ENCODE measurements at places on chromosomes 7 and 10.

DNA sequence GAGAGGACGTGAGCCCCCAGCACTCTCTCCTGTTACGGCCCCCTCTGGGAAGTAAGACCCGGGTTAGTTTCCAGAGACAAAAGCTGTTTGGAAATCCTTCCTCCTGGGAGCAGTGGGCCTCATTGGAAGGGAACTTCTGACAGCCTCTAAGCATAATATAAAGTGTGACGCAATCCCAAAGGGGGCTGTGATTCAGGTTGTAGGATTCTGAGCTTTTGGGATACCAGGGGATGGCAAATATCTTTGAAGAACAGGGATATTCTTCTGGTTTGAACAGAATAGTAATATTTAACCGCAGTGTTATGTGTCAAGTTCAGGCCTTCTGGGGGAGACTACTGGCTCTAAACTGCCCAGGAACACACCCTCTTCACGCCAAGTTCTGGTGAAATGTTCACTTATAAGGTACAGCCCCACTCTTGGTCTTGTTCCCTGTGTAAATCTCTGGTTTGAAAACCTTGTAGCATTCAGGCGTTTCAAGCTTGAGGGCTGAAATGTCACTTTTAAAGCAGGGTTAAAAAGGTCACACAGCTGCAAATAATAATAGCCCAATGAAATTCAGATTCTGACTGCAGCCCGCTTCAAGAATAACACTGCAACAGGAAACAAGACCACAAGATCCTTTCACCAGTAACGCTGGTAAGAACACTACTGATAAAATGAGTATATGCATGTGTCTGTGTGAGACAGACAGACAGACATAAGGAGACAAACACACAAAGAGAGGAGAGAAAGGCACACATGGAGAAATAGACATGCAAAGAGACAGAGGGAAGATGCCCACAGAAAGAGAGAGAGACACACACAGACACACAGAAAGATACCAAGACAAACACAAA lies 69.0 kb downstream of the CREB5 start:
- peaks cover 6% of the 10 kb centered on the region for H3K4me1 ChIP-seq
- DNase-seq: no peak
- H3K27ac ChIP-seq: no peak overlapping the region
- no peak overlapping the region for H3K4me3 ChIP-seq
- H3K27me3 ChIP-seq: no peaks in the 10 kb centered on the region
- no peaks in the 10 kb centered on the region for H3K36me3 ChIP-seq

GRCh38 chr10:125161707-125162119 lies 1.4 kb upstream of the CTBP2 start:
- H3K27me3 ChIP-seq: no peaks in the 10 kb centered on the region
- H3K4me3 ChIP-seq: no peak overlapping the region
- no peak overlapping the region for H3K27ac ChIP-seq
- DNase-seq: no peak
- H3K4me1 ChIP-seq: no peaks in the 10 kb centered on the region

DNA sequence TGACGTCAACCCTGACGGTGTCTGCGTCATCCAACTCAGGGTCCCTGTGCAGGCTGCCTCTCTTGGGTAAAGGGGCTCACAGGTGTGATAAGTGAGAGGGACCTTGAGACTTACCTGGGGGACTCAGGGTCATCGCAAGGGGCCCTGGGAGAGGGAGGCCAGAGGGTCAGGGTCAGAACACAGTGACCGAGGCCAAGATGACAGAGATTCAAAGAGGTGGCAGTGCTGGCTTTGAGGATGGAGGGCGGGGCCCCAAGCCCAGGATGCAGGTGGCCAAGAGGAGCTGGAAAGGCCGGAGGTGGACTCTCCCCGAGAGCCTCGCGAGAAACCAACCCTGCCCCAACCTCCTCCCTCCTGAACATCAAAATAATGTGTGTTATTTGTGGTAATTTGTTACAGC lies 165.2 kb upstream of the PPP2R2D start:
- H3K4me1 ChIP-seq: no peaks in the 10 kb centered on the region
- no peak overlapping the region for H3K27ac ChIP-seq
- no peak for DNase-seq
- H3K27me3 ChIP-seq: no peaks in the 10 kb centered on the region
- no peaks in the 10 kb centered on the region for H3K36me3 ChIP-seq

DNA sequence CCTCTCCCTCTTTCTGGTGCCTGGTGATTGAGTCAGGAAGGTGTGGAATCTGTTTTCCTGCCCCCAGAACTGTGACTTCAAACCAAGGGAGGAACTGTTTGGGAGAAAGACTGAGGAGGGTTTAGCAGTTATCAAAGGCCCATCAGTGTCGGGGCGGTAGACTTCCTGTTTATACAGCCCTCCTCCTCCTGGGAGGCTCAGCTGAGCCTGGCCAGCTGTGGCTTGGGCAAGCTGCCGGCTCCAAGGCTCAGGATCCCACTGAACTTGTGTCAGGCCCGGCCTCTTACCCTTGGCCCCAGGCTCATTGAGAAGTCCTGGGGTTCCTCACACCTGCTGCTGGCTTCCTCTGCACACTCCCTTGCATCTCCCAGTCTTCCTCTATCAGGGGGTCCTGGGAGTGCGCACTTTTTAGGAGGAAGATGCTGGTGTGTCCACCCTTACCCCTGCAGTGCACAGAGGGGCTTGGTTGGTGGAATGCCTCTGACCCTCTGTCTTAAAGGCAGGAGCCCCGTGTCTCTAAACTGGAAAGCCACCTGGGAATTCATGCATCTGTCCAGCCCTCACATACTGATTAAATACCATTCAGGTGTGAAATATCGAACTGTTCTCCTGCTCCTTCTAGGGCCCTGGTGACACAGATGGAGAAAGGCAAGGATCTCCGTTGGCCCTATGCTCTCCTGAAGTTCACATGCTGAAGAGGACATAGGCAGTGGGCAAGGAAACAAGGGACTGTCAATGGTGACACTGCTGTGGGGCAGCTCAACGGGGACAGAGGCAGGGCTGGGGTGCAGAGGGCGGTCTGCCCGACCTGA lies 32.4 kb downstream of the CXCL12 start:
- H3K27me3 ChIP-seq: 0 out of 2 replicates have a peak, but pooled peaks cover 2% of the 10 kb centered on the region
- H3K36me3 ChIP-seq: no peaks in the 10 kb centered on the region
- H3K27ac ChIP-seq: no peak overlapping the region

- no peak overlapping the region for H3K27ac ChIP-seq
- no peak for DNase-seq
- no peak overlapping the region for H3K4me3 ChIP-seq
- no peaks in the 10 kb centered on the region for H3K36me3 ChIP-seq
- no peaks in the 10 kb centered on the region for H3K4me1 ChIP-seq
These were observed 312.7 kb upstream of the RNF32 start for GRCh38 chr7:156327916-156328315.

DNA sequence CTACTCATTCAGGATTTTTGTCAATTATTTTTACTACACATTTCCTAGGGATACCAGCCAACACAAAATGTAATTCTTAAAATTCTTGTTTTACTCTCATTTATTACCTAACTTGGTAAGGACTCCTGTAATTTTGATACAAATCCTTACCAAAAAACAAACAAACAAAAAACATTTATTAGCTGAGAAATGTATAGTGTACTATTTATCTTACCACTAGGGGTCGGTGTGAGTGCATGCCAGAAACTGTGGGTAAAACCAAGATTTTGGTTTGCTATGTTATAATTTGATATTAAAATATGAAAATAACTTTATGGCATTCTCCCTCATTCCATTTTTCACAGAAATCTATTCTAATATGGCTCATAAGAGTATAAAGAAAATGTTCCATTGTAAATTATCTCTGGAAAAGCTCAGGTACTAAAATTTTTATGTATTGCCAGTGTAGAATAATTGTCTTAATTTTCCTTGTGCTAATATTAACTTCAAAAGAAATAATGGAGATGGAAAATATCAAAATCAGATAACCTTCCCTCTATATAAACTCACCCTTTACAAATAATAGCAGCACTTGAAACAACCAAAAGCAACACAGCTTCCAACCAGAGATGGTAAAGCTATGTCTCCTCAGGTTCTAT lies 290.8 kb upstream of the PCDH15 start:
- peak; percentile 59 for DNase-seq
- no peaks in the 10 kb centered on the region for H3K4me1 ChIP-seq
- H3K4me3 ChIP-seq: no peak overlapping the region
- no peak overlapping the region for H3K27ac ChIP-seq
- no peaks in the 10 kb centered on the region for H3K36me3 ChIP-seq
- no peaks in the 10 kb centered on the region for H3K27me3 ChIP-seq

DNA sequence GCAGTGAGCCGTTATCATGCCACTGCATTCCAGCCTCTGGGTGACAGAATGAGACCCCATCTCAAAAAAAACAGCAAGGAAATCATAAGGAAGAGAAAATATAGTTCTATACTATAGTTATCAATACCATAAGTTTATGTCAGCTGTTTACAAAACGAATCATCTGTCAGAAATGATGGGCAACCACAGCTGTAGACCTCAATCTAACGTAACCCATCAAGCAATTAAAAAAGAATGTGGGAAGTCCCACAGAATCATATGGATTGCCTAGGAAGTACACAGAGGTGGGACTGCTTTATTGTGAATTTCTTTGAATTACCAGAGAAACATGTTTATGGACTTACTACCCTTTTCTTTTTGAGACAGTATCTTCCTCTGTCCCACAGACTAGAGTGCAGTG lies 6.9 kb downstream of the NRBF2 start:
- DNase-seq: peak; percentile 21
- H3K4me1 ChIP-seq: peaks cover 18% of the 10 kb centered on the region
- H3K27ac ChIP-seq: no peak overlapping the region
- H3K36me3 ChIP-seq: no peaks in the 10 kb centered on the region
- no peak overlapping the region for H3K4me3 ChIP-seq

GRCh38 chr10:34145715-34146114 lies 669.4 kb downstream of the PARD3 start:
- H3K4me1 ChIP-seq: no peaks in the 10 kb centered on the region
- no peak overlapping the region for H3K27ac ChIP-seq
- H3K36me3 ChIP-seq: no peaks in the 10 kb centered on the region
- no peak overlapping the region for H3K4me3 ChIP-seq
- DNase-seq: no peak

DNA sequence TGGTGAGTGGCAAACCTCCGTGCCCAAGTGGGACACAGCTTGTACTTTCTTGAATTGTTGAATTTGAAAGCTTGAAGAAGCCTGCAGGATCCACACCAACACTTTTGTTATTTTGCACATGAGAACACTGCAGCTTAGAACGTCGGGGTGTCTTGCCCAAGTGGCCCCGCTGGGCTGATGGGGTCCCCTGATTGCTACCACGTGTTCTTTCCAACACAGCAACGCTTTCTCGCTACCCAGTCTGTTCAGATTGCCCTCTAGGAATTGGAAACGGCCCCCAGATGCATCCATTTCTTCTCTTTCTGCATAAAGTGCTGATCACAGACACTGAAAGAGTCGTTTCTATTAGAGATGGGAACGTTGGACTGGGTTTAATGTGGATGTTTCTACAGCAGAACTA lies 268.5 kb downstream of the ADARB2 start:
- no peaks in the 10 kb centered on the region for H3K27me3 ChIP-seq
- no peaks in the 10 kb centered on the region for H3K36me3 ChIP-seq
- no peak for DNase-seq
- peaks cover 24% of the 10 kb centered on the region for H3K4me1 ChIP-seq
- no peak overlapping the region for H3K4me3 ChIP-seq

DNA sequence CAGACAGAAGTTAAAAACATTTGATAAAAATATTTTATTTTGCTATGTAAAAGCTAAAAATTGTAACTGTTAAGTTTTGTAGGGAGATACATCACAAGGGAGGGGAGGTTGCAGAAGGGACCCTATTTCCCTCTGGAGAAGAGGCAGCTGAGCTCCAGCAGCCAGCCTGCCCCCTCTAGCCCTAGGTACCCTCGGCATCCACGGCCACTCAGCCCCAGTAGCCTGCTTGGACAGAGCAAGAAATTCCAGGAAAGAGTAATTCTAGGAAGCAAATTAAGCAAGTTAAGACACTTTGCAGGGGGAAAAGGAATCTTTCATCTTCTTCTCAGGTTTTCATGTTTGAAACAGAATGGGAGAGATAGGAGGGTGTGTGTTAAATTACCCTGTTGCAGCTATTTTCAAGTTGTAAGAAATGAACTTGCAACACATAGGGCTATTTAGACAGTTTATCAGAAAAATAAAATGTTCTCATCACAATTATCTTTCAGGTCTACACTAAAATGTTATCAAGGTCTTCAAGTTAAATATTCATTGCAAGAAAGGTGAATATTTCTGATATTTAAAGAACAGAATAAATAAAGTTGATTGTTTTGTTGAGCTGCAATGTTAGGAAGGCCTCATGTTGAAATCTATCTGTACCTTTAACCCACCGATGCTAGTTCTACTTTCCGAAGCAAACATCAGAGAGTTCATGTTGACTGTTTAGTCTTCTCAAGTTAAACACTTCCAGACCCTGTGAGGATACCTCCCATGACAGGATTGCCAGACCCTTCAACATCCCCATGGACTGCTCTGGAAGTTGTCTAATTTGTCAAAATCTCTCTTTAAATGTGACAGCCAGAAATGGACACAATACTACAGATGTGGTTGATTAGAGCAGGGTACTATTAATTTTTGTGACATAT lies 5.5 kb downstream of the SGCE start:
- H3K27ac ChIP-seq: no peak overlapping the region
- no peak for DNase-seq
- no peaks in the 10 kb centered on the region for H3K27me3 ChIP-seq
- peaks cover 6% of the 10 kb centered on the region for H3K4me1 ChIP-seq

DNA sequence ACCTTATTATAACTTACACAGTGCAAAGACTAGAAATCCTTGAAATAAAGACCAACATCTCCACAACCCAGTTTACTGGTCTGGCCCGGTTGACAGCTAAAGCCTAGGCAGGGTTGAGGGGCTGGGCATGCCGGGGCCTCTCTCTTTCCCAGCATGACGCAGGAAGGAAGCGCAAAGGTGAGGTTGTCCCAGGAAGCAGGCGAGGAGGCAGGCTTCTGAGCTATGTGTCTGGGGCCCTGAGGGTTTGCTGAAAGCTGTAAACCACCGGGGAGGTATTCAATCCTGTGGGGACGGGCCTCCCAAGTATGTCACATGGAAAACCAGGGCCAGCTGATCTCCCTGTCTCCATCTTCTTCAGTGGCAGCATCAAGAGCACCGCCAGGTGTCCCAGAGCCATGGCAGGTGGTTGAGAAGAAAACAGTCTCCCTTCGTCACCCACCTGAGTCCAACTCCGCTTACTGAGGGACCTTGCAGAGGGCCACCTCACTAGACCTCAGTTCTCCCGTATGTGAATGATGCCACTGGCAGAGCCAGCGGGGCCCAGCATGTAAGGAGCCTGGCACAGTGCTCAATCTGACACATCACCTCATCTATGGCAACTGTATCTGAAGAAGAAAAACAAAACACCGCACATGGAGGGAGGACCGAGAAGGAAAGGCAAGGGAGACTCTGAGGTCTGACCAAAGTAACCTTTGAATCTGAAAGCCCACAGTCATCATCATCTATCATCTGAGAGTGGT lies 49.5 kb downstream of the FAM53B start:
- H3K27me3 ChIP-seq: no peaks in the 10 kb centered on the region
- no peak overlapping the region for H3K27ac ChIP-seq
- H3K36me3 ChIP-seq: peaks cover 52% of the 10 kb centered on the region
- peaks cover 23% of the 10 kb centered on the region for H3K4me1 ChIP-seq
